T-helper 9 cell (primary cell): ENCODE measurements at places on chromosomes 3 and 15.

GRCh38 chr15:48331796-48332641 is 790 bp downstream of the DUT start:
- DNase-seq = peak; percentile 60

GRCh38 chr15:99441871-99442251 is 123.9 kb upstream of the MEF2A start:
- DNase-seq = no peak

DNA sequence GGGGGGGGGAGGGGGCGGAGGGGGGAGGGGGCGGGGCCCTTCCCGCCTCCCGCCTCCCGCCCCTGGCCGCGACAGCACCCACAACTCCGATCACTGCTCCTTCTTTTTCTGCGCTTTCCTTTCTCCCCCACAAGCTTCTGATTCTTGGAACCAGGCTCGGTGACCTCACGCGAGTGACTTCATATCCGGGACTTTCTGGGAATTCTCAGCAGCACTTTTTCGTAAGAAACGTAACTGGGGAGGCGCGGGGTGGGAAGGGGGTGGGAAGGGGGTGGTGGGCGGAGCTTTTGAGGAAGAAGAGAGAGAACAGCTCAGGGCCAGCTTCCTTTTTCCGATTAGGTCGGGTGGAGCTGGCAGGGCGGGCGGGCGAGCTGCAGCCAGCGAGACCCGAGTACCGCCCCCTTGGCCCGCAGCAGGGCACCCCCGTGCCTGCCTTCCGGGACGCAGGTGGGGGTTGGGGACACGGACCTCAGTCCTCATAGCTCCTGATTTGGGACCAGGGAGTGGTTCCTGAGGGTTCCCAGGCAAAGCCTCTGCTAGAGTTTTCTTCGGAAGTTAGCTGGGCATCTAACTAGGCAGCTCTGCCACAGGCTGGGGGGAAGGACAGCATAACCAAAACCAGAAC is 14.6 kb downstream of the XIRP1 start:
- DNase-seq = peak; percentile 58

GRCh38 chr15:40002295-40002694 is 36.7 kb downstream of the SRP14 start:
- no peak for DNase-seq

DNA sequence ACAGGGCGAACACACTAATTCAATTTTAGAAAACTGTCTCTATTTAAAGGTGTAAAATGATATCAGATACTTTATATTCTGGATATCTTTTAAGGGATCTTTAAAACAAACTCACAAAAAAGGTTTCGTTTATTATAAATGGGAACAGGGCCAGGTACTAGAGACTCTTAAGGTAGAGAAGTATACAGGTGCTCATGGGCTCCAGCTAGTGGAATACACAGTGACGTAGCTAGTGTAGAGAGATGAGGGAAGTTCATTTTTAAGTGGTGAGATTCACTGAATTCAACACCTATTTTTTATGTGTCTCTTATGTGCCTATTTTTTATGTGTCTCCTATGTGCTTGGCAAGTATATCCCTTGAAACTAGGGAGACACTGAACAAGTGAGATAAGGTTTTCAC is 132.7 kb upstream of the FAM3D start:
- DNase-seq = no peak

DNA sequence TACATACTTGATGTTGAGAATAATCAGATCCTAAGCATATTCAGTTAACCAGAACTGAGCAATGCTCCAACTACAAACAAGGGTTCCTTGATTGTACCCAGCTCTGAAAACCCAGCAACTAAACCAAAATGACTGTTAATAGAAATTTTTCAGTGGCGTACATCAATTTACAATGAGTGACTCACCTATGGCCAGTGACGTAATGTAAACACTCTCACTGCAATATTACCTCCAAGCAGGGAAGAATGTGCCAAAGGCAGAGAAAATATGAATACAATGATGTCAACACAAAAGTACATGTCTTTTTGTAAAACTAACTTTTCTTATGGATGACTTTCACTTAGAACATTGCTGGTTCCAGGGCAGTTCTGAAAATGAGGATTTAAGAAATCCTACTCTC is 611.3 kb downstream of the EDEM1 start:
- DNase-seq = no peak

DNA sequence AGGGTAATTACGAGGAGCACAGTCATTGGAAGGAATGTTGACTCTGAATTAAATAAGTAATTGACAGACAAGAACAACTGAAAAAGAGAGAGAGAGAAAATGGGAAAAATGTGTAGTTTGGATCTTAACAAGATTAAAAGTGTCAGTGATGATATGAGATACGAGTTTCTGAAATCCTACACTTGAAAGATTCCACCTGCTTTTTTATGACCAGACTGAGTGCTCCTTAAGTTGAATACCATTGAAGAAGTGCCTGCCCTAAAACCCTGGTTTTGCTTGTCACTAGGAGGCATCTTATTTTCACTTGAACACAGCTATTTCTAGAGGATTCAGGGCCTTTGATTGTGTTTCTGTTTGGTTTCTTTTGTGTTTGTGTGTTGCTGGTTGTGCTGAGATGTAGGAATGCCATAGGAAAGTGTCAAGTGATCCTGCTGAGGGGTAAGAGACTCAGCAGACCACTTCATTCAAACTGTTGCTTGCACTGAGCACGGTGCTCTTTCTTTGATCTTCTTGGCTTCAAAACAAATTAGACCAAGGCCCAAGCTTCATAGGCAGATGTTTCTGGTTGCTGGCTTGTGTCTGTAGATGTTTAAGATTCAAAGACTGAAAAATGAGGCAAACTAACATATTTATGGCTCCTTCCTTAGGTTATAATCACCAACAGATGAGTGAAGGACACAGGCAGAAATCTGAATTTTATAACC is 17.2 kb upstream of the ABHD10 start:
- DNase-seq = no peak

GRCh38 chr3:120516136-120516535 is 65.3 kb upstream of the FSTL1 start:
- DNase-seq = no peak

DNA sequence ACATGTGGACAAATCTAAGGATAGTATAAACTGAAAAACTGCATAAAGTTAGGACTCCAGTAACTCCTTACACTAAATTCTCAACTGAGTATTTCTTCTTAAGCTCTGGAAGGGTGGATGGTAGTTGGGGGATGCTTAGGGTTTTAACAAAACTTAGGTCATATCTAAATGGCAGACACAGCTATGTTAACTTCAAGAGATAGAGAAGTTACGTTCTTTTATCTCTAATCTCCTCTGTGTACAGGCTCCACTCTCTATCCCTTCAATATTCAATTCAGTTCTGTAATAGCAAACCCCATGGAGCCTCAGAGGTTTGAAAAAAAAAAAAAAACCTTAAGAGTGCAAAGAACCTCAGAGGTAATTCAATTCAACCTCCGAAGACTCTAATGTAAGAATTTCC is 3.1 kb downstream of the CMTM6 start:
- no peak for DNase-seq

DNA sequence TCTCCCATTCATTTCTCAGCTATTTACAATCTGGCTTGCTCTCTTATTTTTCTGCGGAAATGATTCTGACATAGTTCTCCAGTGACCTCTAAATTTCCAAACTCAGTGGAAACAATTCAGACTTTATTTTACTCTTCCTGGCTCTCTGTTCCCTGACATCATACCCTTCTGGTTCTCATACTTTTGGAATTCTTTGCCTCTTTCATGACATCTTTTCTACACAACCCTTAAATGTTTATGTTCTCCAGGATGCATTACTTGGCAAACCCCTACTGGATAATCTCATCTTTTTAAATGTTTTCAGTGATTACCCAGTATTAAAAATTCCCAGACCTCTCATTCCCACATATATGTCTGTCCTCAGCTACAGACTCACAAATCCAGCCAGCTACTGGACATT is 23.9 kb upstream of the PLSCR4 start:
- no peak for DNase-seq

DNA sequence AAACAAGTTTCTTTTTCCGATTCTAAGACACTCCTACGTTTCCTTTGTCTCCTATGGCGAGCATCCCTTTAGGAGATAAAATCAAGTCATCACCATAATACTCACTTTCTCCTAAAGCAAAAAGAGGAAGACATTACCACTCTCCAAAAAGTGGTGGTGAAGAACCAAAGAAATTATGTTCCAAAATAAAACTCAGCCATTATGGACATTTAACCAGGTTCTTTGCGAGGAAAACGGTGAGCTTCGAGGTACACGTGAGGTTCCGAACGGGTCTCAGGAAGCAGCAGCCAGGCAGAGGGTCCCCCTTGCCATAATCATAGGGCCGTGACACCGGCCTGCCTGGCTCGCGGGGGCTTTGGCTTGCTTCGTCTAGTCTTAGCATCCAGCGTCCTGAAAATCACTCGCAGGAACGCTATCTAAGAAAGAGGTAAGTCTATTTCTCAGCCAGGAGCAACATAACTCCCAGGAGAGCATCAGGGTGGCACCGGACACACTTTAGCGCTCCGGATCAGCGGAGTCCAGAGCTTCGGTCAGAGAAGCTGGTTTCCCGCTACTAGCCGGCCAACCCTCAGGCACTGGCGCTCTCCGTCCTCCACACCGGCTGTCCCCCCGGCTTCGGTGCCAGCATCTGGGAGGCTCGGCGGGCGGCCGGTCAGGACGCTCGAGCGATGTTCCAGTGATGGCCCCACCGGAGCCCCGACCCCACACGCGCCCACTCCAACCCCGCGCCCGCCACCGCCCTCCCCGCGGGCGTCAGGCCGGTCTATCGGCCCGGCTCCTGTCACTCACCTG is 581 bp downstream of the IP6K1 start:
- no peak for DNase-seq

GRCh38 chr3:31758322-31758965 is 222.6 kb downstream of the OSBPL10 start:
- DNase-seq = no peak

DNA sequence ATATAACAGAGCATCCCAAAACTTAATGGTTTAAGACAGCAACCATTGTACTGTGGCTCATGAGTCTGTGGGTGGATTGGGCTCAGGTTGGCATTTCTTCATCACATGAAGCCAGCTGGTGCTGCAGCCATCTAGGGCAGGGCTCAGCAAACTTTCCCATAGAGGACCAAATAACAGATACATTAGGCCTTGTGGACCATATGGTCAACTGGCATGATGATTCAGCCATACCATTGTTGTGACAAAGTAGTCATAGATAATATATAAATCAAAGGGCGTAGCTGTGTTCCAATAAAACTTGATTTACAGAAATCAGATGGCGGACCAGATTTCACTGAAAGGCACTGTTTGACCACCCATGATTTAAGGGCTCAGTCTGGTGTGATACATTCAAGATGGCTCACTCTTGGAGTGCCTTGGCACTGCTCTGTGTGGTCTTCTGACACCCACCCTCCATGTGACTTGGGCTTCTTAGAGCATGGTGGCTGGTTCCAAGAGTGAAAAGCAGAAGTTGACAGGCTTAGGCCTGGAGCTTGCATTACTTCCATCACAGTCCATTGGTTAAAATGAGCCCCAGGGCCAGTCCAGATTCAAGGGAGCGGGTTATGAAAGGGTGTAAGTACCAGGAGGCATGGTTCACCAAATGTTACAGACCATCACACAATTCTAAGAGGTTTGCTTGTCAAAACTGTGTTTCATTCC is 40.8 kb upstream of the BHLHE40 start:
- no peak for DNase-seq

GRCh38 chr15:100788418-100789105 is 91.1 kb upstream of the ALDH1A3 start:
- no peak for DNase-seq

- DNase-seq = no peak
Observed at GRCh38 chr3:73453666-73454065, 171.1 kb downstream of the PDZRN3 start.

- no peak for DNase-seq
Observed at GRCh38 chr3:152241142-152242017, 27.3 kb upstream of the MBNL1 start.

DNA sequence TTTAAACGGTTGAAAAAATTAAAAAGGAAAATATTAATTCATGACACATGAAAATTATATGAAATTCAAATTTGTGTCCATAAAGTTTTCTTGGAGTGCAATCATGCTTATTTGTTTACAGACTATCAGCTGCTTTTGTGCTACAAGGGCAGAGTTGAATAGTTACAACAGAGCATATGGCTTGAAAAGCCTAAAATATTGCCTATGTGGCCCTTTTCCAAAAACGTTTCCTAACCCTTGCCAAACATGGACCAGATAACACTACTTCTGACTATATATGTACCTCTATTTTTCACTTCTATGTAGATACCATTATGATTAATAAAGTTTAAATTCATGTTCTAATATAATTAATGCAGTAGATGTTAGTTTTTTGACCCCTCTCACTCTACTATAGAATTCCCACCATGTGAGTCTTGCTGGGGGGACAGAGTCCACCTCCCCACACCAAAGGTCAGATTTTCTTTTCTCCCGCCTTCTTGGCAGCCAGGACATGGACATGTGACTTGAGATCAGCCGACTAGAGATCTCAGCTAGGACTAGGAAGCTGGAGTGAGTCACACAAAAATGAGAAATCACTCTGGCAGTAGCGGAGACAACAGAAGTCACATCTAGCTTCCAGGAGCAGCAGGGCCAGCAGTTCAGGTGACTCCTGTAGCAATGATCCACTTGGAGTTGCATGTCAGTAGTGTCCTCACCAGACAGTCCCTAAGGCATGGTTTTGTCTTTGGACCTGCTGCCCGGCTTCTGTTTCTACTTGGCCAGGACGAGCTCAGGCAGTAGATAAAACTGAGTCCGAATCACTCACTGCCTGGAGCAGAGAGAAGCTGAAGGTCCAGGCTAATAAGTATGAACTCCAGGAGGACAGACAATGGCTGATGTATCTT is 22.4 kb downstream of the CIAO2A start:
- no peak for DNase-seq

GRCh38 chr3:94647131-94647530 is 584.3 kb downstream of the NSUN3 start:
- DNase-seq = no peak

DNA sequence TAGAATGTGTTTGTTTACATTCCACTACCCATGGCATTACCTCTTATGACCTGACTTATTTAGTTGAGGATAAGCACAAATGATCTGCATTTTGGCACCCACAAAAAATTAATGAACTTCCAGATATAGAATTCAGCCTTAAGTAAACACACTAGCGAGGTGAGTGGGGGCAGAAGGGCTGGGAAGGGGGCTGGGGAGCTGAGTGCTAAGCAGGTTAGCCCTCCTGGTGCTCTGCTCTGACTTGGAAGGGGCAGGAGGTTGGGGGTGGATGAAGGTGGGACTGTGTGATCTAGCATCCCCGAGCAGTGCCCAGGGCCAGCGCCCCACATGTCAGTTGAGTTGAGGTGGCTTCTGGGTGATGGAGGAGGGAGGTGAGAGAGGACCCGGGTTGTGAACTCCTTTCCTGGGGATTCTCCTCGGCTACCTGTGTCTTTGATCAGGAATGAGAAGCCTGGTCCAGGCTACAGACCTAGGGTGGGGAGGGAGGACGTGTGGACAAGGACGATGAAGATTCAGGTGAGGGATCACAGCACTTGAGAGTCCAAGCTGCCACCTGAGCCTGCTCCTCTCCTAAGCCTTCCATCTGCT is 178.6 kb upstream of the SMAD3 start:
- no peak for DNase-seq

GRCh38 chr3:13879102-13879945 is 547 bp downstream of the WNT7A start:
- DNase-seq = no peak
